ELR (cell line): ENCODE measurements at places on chromosomes 2 and 18.

- no peak for DNase-seq
Observed at GRCh38 chr2:188471166-188471565, 179.5 kb downstream of the GULP1 start.

DNA sequence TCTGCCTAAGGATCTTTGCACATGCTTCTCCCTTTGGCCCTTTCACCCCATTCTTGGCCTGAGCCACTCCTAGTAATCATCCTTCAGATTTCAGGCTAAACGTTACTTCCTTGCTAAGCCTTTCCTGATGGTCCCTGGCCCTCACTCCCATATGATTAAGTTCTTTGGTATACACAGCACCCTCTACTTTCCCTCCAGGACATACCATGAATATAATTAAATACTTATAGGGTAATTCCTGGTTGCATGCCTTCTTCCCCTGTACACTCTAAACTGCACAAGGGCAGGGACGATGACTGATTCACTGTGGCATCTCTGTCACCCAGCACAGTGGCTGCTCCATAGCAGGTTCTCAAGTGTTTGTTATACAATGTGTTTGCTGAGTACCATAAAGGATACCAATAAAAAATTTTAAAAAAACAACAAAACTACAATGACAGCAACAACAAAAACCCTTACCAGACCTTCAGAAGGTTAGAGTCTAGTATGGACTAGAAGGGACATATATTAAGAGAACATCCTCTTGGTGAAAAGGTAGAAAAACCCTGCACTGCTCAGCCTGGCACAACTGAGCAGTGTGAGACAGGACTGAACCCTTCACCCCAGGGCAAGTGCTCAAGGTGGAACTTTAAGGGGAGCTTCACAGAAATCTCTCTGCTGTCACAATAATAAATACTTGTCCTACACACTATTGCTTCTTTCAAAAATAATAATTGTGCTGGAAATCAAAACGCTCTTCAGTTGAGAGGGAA lies 76.2 kb downstream of the AAK1 start:
- peak; percentile 89 for DNase-seq

DNA sequence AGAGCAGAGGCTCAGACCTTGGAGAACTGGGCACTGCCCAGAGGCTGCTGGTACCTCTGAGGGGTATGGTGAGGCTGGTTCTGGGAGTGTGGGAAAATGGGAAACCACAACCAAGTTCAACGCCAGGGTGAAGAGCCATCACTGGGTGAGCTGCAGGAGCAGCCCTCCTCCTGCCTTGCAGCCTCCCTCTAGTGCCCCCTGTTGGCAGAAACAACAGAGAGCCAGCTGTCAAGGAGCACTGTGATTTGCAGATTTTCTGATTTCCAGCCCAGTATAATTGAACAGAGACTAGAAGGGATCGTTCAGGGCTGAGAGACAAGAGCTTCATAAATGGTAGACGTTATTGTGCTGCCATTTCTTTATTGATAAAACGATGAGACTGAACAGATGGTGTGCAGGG lies 50.5 kb downstream of the MAPK4 start:
- no peak for DNase-seq

DNA sequence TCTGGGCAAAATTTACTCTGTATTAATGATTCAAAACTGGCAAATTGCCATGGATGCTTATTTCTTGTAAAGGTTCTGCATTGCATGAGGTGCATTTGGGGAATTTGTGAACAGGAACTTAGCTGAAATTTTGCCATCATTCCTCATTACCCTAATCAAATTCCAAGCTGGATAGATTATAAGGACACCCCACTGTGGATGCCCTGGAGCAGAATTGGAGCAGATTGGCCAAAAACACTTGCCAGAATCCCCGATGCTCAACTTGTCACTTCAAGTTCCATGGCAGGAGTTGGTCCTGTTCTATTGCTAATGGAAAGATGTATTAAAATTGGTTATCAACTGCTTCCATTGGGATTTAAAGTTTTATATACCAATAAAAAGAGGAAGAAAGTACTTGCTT lies 237.9 kb downstream of the CCDC102B start:
- DNase-seq: no peak

DNA sequence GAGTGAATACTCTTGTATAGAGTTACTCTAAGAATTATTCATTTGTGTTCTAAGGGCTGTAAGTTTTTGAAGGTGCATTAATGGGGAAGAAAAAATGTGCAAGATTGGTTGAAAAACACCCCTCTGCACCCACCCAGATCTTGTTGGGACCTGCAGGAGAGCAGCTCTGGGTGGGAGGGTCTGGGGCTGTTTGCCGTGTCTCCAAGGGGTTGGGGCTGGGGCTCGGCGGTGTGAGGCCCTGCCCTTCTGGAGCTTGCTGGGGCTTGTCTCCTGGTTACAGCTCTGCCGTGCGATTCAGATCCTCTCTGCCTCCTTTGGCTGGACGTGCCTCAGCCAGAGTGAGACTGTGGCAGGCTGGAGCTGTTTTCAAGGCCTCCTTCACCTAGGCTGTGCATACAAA lies 26.1 kb downstream of the IGFBP2 start:
- no peak for DNase-seq

DNA sequence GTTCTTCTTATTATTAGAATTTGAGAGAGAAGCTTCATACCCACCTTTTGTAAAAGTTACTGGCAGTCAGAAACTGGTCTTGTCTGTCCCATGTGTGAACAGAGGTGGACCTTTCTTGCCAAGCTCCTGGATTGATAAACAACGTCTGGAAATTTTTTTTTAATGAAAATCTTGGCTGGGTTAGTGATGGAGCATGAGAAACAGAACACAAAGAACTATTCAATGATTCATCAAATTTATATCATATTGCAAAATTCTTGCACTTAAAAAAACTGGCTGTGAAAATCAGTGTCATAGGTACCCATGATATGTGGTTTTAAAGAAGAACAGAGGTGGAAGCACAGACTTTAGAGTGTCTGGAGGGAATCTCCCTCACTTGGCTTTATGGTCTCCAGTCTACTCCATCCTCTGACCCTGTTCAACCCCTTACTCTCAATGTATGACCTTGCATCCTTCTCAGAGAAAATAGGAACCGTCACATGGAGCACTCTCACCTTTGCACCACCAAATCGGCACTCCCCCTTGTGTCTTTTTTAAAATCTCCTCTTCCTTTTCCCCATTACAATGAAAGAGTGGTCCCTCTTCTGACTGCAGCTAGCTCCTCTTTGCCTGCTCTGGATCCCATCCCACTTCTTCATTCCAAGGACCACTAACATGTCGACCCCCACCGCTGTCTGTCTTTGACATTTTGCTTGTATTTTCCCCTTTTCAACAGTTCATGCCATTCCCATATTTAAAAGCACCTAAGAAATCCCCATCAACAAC lies 58.2 kb downstream of the COPS8 start:
- peak; percentile 17 for DNase-seq

DNA sequence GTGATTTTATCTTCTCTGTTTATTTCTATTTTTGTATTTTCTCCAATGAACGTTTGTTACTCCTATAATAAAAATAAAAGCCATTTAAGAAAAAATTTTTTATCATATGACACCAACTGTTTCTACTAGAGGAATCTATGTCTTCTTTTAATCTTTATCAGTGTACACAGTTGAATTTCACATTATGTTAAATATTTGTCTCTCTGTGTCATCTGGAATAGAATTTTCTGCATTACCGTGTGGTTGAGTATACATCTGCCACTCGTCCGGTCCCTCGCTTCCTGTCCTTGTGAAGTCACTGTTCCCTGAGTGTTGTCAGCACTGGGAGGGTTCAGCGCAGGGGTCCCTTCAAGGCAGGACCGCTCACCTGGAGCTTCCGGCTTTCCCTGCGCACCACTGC lies 99.2 kb downstream of the LDLRAD4 start:
- no peak for DNase-seq

- no peak for DNase-seq
Observed at GRCh38 chr2:214519258-214519818, 108.5 kb downstream of the VWC2L start.

DNA sequence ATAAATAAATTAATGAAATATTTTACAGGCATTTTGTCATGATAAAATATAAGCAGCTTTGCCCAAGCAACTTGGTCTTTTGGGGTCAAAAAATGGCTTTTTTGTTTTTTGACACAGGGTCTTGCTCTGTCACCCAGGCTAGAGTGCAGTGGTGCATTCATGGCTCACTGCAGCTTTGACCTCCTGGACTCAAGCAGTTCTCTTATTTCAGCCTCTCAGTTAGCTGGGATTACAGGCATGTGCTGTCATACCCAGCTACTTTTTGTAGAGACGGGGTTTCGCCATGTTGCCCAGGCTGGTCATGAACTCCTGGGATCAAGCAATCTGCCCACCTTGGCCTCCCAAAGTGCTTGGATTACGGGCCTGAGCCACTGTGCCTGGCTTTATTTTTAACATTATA lies 51.0 kb downstream of the ABI2 start:
- no peak for DNase-seq

GRCh38 chr18:72908181-72908580 lies 40.4 kb upstream of the NETO1 start:
- DNase-seq: no peak

DNA sequence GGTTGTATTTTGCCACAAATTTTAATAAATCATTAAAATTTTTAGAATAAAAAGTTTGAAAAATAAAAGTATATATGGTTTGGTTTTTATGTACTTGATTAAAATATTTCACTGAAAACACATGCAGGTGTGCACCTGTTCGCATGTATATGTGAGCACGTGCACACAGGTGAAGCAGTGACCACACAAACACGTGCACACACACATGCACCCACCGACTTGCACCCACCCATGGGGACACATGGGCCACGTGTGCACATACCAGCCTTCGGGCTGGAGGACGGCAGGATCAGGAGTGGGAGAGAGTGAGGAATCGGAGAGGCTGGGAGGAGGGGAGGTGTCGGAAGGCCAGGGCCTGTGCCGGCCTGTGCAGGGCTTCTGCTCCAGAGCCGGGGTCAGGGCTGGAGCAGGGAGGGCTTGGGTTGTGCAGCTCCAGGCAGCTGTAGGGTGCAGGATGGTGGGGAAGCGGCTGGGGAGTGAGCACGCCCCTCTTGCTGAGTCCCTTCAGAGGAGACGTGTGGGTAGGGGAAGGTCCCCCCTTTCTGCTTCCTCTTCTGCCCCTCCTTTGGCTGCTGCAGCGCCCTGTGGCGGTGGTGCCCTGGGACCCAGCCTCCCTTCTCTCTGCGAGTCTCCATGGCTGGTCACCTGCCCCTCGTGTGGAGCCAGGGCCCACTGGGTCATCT lies 106.9 kb upstream of the HDAC4 start:
- DNase-seq: no peak

- no peak for DNase-seq
Observed at GRCh38 chr2:43418680-43419079, 177.2 kb downstream of the THADA start.

GRCh38 chr2:100568989-100569388 lies 6.2 kb downstream of the PDCL3 start:
- no peak for DNase-seq

DNA sequence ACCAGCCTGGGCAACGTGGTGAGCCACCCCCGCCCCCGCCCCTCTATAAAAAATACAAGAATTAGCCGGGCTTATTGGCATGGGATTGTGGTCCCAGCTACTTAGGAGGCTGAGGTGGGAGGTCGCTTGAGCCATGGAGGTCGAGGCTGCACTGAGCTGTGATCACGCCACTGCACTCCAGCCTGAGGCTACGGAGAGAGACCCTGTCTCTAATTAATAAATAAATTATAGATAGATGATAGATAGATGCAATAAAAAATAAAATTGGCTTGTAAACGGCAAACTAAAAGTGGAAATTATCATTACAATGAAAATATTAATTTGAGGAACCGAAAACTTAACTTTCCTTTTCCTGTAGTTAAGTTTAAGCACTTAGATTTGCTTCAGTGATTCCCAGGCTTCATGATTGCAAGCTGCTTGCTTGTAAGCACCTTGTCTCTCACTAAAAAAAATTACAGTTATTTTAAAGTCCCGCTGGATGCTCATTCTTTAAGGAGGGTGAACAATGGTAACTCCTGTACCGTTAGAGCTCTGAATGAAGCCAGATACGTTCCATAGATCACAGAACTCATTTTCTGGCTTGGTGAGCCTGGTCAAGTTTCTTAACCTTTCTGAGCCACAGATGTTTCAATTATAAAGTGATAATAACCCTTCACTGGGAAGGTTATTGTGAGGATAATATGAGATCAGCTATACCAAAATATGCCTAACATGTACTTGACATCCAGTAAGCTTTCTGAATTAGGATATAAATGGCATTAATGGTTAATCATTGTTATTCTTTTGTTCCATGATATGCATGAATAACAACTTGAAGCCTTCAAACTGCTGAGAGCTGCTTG lies 9.3 kb upstream of the NARS1 start:
- no peak for DNase-seq

DNA sequence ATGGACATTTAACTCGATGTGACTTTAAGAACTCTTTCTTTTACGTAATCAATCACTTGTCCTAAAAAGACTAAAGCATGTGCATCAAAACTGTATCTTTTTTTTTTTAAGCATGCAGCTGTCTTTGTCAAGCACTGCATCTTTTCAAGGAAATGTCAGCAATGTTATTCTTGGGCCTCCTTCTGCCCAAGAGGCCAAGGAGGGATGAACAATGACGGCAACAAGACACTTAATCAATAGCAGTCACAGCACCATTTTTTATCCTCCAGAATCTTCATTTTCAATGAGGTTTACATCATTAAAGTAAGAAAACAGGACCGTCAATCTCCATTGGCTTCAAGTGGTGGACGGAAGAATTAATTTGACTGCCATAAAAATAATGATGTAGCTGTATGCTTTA lies 253.8 kb downstream of the AFF3 start:
- DNase-seq: no peak

GRCh38 chr2:183463821-183464220 lies 339.6 kb downstream of the NUP35 start:
- no peak for DNase-seq

DNA sequence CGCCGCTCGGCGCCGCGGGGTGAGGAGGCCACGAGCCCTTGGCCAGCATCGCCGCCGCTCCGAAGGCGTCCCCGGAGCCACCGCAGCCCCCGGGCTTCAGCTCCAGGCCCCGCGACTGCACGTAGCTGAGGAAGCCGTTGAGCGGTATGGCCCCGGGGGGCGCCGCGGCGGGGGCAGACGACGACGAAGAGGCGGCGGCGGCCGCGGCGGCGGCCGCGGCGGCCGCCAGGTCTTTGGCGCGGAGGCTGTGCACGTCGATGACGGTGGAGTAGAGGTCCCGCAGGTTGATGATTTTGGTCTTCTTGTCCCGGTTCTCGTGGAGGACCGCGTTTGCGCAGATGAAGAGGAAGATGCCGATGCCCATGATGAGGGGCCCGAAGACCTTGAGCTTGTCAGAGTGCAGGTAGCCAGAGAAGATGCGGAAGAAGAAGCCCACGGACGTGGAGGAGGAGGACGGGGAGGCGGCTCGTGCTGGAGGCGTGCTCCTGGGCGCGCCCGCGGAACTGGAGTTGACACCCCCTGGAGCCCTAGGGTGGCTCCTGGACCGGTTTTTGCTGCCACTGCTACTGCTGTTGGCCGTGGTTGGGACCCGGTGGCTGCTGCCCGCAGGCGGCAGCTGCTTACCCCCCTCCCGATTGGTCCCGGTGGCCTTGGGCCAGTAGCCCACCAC lies 4.0 kb downstream of the TMEM200C start:
- DNase-seq: no peak
